Lower lobe of right lung (tissue), 2 donors: ENCODE measurements at places on chromosomes 6 and 20. TPM values are rescaled to one million over a fixed set of nuclear protein-coding genes. Genes with fewer than 3 reads are reported as not detected.

DNA sequence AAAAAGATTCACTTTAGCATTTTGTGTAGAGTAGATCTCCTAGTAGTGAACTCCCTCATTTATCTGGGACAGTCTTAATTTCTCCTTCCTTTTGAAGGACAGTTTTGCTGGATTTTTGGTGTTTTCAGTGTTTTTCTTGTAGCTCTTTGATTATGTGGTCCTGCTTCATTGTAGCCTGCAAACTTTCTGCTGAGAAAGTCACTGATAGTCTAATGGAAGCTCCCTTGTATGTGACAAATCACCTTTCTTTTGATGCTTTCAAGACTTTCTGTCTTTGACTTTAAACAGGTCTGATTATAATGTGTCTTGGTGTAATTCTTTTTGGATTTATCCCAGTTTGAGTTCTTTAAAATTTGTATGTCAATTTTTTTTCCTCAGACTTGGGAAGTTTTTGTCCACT is 86.1 kb downstream of the FAM83B start:
- no peak for DNase-seq

The SMIM28 gene
- total RNA-seq: not detected

The TSPO2 gene
- not detected for total RNA-seq

The ME1 gene
- 12.9 TPM for total RNA-seq
